Ascending aorta (tissue), 2 donors: ENCODE measurements at places on chromosomes 13 and 19. TPM values are rescaled to one million over a fixed set of nuclear protein-coding genes. Genes with fewer than 3 reads are reported as not detected.

Gene NRTN
- total RNA-seq: 0.85 TPM

Gene FAM216B
- not detected for total RNA-seq

Gene SYCN
- total RNA-seq: not detected

Gene LYL1
- 46.7 TPM for total RNA-seq

DNA sequence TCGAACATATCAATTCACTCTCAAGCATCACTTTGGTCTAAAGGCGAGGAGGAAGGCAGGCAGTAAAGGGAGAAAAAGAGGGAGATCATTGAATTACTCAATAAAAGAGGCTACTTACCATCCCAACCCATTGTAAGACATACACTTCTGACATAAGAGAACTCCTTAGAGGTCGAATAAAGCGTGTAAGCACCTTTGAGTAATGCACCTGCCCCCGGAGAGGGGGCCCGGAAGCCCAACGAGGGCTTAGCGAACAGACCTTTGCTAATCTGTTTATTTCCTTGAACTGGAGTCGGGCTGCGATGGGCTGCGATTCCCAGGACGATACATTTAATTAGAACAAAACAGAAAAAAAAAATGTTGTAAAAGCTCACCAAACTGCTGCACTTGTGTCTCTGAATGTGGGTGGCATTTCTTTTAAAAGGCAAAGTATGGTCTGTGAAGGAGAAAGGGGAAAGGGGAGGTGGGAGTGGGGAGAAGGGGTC is 3.0 kb downstream of the ZC3H4 start:
- H3K4me1 ChIP-seq: peaks cover 8% of the 10 kb centered on the region
- peak overlapping the region; percentile 100 for H3K27ac ChIP-seq
- DNase-seq: no peak
- H3K27me3 ChIP-seq: no peaks in the 10 kb centered on the region

DNA sequence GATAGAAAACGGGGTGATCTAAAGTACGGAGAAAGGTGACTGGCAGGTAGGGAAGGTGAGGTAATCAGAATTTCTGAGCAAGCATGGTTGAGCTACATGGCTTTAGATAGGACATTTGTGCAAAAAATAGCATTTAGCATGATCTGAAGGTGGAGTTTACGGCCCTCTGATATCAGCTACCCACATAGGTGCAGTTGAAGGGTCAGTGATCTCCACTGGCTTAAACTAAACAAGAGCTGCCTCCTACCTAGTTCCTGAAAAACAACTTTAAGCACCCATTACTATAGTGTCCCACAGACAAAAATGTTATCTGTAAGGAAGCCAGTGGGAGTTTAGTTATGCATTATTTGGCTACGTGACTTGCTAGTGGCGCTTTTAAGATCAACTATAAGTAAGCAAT is 1.2 kb upstream of the CASP14 start:
- no peaks in the 10 kb centered on the region for H3K27me3 ChIP-seq
- no peaks in the 10 kb centered on the region for H3K4me1 ChIP-seq
- no peak overlapping the region for H3K4me3 ChIP-seq
- DNase-seq: no peak

GRCh38 chr19:12774588-12775555 is at the start of gene HOOK2:
HOOK2 (minus strand) TSS chr19:12775552; CDS start chr19:12775449, 103 bp downstream.
- H3K27ac ChIP-seq: peak within 1 kb of the TSS; percentile 72
- peak within 1 kb of the TSS; percentile 53 for H3K4me3 ChIP-seq
- no peaks in the 10 kb centered on the region for H3K27me3 ChIP-seq
- H3K36me3 ChIP-seq: no peaks in the 10 kb centered on the region

- no peaks in the 10 kb centered on the region for H3K27me3 ChIP-seq
- no peak overlapping the region for H3K4me3 ChIP-seq
- no peak overlapping the region for H3K27ac ChIP-seq
- no peaks in the 10 kb centered on the region for H3K4me1 ChIP-seq
- no peak for DNase-seq
- peaks cover 82% of the 10 kb centered on the region for H3K36me3 ChIP-seq
Measured at GRCh38 chr19:9295411-9295849, 14.2 kb downstream of the ZNF699 start.

DNA sequence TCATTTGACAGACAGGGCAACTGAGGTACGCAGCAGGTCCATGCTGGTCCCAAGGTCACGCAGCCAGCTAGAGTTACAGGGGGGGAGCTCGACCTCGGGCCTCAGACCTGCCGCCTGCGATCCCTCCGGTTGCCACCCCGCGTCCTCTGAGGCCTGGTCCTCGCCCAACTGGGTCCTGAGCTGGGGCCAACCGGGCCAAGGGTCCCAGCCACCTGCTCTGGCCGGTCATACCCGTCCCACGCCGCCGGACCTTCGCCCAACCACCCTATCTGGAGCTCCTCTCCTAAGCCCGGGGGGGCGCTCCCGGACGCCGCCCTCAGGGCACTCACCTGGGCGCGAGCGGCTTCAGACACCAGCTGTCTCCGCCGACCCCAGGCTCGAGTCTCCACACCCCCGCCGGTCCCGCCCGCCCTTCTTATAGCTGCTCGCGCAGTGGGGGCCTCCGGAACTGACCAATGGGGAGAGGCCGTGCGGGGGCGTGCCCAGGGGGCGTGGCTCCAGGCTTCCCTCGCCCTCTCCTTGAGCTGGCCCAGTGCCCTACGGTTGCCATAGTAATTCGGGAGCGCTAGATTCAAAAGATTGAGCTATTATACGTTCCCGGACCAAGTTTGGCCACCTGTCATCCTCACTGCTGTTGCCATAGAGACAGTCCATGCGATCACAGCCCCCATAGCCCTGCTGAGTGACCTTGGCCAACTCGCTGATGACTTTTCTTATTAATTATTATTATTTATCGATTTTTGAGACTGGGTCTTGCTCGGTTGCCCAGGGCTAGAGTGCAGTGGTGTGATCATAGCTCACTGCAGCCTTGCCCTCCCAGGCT is at the start of gene PLIN5:
Gene PLIN5, minus strand, starts transcription at position 389 of the 823 bp plus-strand sequence. CDS start 1,150 bp downstream, outside the sequence.
- H3K4me1 ChIP-seq: peaks cover 2% of the 10 kb centered on the region
- H3K36me3 ChIP-seq: no peaks in the 10 kb centered on the region
- no peak for DNase-seq
- peak within 1 kb of the TSS; percentile 12 for H3K4me3 ChIP-seq
- no peak within 1 kb of the TSS for H3K27ac ChIP-seq

DNA sequence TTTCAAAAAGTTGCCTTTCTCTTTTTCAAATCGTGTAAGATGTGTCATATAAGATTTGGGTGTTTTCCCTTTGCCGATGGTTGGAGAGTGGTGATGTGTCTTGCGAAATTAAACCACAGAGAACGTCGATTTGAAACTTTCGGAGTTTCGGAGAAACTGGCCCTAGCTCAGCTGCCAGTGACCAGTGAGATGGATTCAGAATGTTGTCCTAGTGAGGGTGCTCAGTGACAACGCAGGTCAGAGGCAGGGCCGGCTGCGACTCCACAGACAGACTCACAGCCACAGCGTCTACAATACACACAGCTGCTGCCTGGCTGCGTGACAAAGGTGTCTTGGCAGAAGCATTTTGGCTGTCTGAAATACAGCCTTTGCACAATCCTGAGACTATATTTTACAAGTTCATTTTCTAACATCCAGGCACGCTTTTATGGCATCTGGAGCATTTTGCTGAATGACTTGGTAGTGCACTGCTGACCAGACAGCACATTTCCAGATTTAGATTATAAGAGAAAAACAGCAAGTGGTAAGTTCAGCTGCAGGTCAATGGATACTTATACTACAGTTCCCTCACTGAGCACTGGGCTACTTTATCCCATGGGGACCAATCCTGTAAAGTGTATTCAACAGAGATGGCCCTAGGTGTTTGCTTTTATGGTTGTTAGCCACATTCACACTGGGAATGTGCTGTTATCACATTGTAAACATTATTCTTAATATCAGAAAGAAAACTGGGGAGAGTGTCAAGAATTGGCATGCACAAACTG is 207.5 kb downstream of the KCNRG start:
- no peak overlapping the region for H3K4me3 ChIP-seq
- H3K27me3 ChIP-seq: no peaks in the 10 kb centered on the region
- DNase-seq: peak; percentile 80
- H3K36me3 ChIP-seq: no peaks in the 10 kb centered on the region
- H3K4me1 ChIP-seq: no peaks in the 10 kb centered on the region

GRCh38 chr13:28744091-28744536 is 25.3 kb upstream of the SLC46A3 start:
- no peak overlapping the region for H3K4me3 ChIP-seq
- H3K27me3 ChIP-seq: no peaks in the 10 kb centered on the region
- H3K27ac ChIP-seq: peak overlapping the region; percentile 55
- H3K36me3 ChIP-seq: no peaks in the 10 kb centered on the region
- H3K4me1 ChIP-seq: no peaks in the 10 kb centered on the region

DNA sequence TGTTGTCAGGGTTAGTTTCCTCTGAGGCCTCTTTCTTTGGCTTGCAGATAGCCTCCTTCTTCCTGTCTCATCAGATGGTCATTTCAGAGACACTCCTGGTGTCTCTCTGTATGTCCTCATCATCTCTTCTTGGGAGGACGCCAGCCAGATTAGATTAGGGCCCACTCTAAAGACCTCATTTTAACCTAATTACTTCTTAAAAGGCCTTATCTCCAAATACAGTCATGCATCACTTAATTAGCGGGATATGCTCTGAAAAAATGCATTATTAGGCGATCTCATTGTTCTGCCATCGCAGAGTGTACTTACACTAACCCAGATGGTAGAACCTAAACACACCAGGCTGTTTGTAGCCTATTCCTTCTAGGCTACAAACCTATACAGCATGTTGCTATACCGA is 89.0 kb downstream of the CDK8 start:
- DNase-seq: no peak
- H3K36me3 ChIP-seq: no peaks in the 10 kb centered on the region
- H3K4me3 ChIP-seq: no peak overlapping the region
- H3K27ac ChIP-seq: no peak overlapping the region
- H3K4me1 ChIP-seq: no peaks in the 10 kb centered on the region

DNA sequence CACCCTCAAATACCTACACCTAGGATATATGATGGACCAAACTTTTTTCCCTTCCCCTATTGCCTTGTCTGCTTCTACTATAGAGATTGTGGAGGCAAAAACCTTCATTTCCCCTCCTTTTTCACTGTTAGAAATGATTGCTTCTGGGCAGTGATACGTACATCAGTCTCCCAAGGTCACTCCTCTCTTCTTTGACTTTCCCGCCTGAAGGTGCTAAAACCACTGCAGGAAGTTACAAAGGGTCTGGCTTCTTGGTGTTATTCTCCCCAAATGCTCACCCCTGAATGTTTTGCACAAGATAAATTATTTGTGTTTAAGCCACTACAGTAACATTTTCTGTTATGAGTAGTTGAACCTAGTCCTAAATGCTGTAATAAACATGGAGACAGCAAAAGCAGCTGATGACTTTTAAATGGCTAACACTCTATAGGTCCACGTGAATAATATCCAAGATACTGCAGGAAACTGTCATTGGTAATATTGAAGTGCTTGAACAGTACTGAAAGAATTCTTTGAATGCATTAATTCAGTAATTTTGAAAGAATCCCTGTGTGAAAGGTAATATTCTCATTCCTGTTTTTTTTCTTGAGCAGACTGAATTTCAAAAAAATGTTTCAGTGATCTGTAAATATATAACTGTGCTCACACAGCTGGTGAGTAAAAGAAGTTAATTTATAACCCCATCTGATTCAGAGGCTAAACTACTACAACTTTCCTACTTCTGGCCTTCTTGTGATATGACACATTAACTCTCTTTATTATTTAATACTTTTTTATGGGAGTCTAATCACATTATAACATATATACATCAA is 865.1 kb downstream of the EFNB2 start:
- no peak for DNase-seq
- no peaks in the 10 kb centered on the region for H3K4me1 ChIP-seq
- H3K27me3 ChIP-seq: no peaks in the 10 kb centered on the region
- no peak overlapping the region for H3K27ac ChIP-seq

- no peaks in the 10 kb centered on the region for H3K27me3 ChIP-seq
- no peak overlapping the region for H3K27ac ChIP-seq
- DNase-seq: no peak
- H3K36me3 ChIP-seq: no peaks in the 10 kb centered on the region
- H3K4me1 ChIP-seq: peaks cover 6% of the 10 kb centered on the region
Measured at GRCh38 chr19:42109896-42110295, 22.4 kb downstream of the POU2F2 start.

GRCh38 chr13:42967660-42968059 is 24.4 kb downstream of the EPSTI1 start:
- no peak for DNase-seq
- no peak overlapping the region for H3K4me3 ChIP-seq
- no peaks in the 10 kb centered on the region for H3K4me1 ChIP-seq
- no peak overlapping the region for H3K27ac ChIP-seq
- H3K36me3 ChIP-seq: no peaks in the 10 kb centered on the region
- no peaks in the 10 kb centered on the region for H3K27me3 ChIP-seq

GRCh38 chr13:110055089-110055488 is 251.9 kb downstream of the COL4A1 start:
- H3K4me1 ChIP-seq: peaks cover 12% of the 10 kb centered on the region
- no peaks in the 10 kb centered on the region for H3K27me3 ChIP-seq
- H3K36me3 ChIP-seq: peaks cover 24% of the 10 kb centered on the region
- no peak for DNase-seq

GRCh38 chr13:60078226-60078625 is 85.5 kb downstream of the DIAPH3 start:
- H3K27me3 ChIP-seq: no peaks in the 10 kb centered on the region
- H3K4me3 ChIP-seq: no peak overlapping the region
- H3K36me3 ChIP-seq: no peaks in the 10 kb centered on the region
- DNase-seq: no peak
- H3K4me1 ChIP-seq: no peaks in the 10 kb centered on the region

DNA sequence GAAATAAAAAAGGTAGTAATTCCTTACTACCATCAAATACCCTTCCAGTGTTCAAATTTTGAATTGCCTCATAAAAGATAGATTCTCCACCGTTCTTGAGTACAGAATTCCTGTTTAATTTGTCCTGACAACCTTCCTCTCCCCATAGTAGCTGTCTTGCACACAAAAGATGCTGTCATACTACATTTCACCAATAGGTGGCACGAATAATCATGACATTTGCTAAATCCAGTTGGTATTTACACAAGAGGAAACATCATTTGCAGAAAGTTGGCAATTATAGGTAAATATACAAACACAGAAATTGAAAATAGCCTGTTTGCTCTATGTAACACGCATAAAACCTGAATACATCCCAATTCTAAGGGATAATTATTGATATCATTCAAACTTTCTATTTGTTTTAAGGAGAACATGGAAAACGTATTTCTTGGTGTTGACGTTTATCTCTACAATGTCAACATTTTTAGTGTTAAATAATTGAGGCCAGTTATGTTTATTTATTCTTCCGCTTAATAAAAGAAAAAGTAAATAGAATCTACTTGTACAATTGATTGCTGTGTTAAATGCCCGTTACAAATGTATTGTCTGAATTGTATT is 58.3 kb upstream of the CLDN10 start:
- H3K4me1 ChIP-seq: no peaks in the 10 kb centered on the region
- no peaks in the 10 kb centered on the region for H3K27me3 ChIP-seq
- no peak overlapping the region for H3K27ac ChIP-seq
- no peaks in the 10 kb centered on the region for H3K36me3 ChIP-seq
- no peak overlapping the region for H3K4me3 ChIP-seq
